Panc1 (cell line): ENCODE measurements at places on chromosomes 2 and 18.

- no peaks in the 10 kb centered on the region for H3K4me1 ChIP-seq
- H3K27ac ChIP-seq = no peak overlapping the region
- H3K36me3 ChIP-seq = no peaks in the 10 kb centered on the region
These were observed 454.2 kb upstream of the HNRNPA3 start for GRCh38 chr2:176758426-176758825.

- H3K27me3 ChIP-seq = no peaks in the 10 kb centered on the region
- H3K27ac ChIP-seq = no peak overlapping the region
- no peak overlapping the region for H3K4me3 ChIP-seq
- H3K4me1 ChIP-seq = no peaks in the 10 kb centered on the region
- H3K36me3 ChIP-seq = no peaks in the 10 kb centered on the region
These were observed 23.5 kb upstream of the SUCLG1 start for GRCh38 chr2:84482603-84483002.

DNA sequence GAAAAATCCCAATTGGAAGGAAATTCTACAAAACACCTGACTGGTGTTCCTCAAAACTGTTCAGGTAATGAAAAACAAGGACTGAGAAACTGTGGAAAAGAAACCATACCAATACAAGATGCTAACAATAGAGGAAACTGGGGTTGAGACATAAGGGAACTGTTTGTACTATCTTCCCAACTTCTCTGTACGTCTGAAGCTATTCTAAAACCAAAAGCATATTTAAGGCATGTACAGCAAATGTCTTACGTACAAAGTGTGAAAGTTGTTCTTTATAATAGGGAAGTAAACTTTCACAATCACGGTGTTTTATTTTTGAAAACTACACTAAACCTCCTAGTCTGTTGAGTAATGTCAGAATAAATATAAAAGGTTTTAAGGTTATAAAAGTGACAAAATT is 776.1 kb upstream of the RAB6C start:
- H3K27me3 ChIP-seq = no peaks in the 10 kb centered on the region
- no peak overlapping the region for H3K27ac ChIP-seq
- no peak overlapping the region for H3K4me3 ChIP-seq
- DNase-seq = no peak
- H3K36me3 ChIP-seq = no peaks in the 10 kb centered on the region
- no peaks in the 10 kb centered on the region for H3K4me1 ChIP-seq

DNA sequence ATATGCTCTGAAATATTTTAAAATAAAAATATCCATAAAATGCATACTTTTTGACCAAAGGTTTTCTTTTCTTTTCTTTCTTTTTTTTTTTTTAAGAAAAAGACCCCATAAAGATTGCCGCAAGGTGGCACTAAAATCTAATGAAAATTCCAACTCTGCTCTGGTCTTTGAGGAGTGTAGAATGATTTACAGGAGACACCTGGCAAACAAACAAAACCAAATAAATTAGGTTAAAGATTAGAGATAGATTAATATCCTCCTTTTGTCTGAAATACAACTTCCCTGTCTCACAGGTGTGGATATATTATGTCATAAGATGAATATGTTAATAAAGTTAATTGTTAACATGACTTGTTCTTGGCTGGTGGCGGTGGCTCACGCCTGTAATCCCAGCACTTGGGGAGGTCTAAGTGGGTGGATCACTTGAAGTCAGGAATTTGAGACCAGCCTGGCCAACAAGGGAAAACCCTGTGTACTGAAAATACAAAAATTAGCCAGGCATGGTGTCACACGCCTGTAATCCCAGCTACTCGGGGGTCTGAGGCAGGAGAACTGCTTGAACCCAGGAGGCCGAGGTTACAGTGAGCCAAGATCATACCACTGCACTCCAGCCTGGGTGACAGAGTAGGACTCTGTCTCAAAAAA is 3.5 kb upstream of the RHOB start:
- no peaks in the 10 kb centered on the region for H3K27me3 ChIP-seq
- DNase-seq = no peak
- peaks cover 32% of the 10 kb centered on the region for H3K4me1 ChIP-seq
- no peak overlapping the region for H3K4me3 ChIP-seq
- no peaks in the 10 kb centered on the region for H3K36me3 ChIP-seq

DNA sequence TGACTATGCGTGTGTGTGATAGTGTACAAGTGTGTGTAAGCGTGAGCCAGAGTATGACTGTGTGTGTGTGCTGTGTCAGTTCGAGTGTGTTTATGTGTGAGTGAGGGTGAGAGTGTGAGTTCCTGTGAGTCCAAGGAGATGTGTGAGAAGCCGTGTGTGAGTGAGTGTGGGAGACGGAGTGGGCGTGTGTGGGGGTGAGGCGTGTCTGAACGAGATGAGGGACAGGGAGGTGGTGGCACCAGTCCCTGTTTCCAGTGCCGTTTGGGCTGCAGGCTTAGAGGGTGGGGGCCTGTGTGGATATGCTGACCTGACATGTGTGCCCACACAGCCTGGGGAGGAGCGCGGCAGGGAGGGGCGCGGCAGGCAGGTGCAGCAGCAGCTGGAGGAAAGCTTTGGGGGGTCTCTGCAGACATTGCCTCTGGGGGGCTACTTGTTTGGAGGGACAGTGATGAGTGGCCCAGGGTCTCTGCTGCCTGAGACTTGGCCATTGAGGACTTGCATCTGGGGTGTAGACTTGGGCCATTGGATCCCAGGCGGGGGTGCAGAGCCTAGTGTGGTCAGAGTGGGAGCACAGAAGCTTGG is 41.6 kb downstream of the GLI2 start:
- no peak overlapping the region for H3K27ac ChIP-seq
- peaks cover 12% of the 10 kb centered on the region for H3K4me1 ChIP-seq
- no peak for DNase-seq
- H3K4me3 ChIP-seq = no peak overlapping the region
